ENCODE measurements at places on chromosomes 2 and 18.
A peak's percentile ranks its signal among the peaks of the same experiment; 100 is the strongest.

- no peak for DNase-seq
Observed at GRCh38 chr18:40921845-40922629, 1033.0 kb upstream of the PIK3C3 start.

- DNase-seq, result no peak
Observed at GRCh38 chr2:64655873-64656272, 2.2 kb upstream of the SERTAD2 start.

DNA sequence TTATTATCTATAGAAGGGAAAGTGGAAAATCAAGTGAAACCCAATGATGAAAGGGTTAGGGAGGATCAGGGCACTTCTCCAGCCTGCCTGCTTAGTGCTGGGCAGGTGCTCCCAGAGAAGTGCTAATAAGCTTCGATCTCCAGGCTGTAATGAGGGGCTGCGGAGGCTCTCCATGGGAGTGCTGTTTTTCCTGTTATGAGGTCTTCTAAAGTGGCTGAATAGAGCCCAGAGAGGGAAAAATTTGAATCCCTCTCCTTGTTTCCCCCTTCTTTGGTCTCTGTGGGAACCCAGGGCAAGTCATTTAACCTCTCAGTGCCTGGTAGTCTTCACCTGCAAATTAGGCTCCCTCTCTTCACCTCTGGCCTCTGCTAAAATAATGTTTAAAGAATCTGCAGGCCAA lies 351.7 kb upstream of the DCC start:
- no peak for DNase-seq

DNA sequence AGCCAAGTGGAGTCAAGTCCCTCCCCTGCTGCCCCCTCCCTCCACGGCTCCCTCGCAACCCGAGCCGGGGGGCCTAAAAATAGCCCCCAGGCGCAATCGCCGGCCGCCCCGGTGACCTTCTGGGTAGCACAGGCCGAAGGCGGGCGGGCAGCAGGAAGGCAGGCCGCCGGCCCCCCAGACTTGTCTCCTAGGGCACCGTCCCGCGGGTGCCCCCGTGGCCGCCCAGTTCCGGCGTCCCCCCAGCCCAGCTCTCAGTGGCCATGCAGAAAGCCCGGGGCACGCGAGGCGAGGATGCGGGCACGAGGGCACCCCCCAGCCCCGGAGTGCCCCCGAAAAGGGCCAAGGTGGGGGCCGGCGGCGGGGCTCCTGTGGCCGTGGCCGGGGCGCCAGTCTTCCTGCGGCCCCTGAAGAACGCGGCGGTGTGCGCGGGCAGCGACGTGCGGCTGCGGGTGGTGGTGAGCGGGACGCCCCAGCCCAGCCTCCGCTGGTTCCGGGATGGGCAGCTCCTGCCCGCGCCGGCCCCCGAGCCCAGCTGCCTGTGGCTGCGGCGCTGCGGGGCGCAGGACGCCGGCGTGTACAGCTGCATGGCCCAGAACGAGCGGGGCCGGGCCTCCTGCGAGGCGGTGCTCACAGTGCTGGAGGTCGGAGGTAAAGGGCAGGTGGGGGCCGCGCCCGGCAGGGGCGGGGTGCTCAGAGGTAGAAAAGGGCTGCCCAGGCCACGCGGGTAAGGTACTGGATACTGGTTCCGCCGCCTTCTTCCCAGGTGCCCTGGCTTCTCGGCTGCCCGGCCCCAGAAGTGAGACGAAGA lies at the start of gene SPEG:
Gene SPEG (plus strand): TSS at position 126 of the 808 bp plus-strand sequence. CDS start 135 bp downstream, at position 261.
- DNase-seq, result no peak

DNA sequence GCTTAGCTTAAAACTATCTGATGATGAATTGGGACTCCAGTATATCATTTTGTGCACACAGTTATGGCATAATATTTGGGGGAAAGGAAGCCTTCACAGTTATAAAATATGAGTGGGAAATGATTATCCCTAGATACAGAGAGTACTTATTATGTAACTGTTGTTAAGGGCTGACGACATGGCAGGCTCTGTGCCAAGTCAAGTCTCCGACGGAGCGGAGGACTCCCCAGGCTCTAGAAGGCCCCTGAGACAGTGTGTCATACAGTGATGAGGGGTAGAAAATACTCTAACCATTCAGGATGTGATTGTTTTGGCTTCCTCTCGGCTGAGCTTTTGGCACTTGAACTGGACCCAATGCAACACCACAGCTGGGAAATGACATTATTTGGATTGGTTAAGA lies 211.8 kb downstream of the SLC8A1 start:
- DNase-seq, result no peak

DNA sequence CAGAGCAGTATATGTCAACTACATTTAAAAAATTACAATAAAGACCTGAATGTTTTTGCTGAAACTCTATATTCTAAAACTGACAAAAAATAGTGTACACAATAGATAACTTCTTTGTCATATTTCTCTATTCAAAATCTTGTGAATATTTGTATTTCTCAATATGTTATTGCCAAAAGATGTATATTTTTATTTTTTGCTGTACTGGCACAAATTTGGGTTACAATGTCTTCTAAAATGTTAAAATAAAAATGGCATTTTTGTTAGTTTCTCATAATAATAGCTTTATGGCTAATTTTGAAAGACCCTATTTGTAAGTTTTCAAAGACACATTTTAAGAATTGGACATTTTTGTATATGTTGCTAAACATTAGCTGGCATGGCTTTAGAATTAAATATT lies 630 bp upstream of the ARHGEF33 start:
- DNase-seq, result no peak

DNA sequence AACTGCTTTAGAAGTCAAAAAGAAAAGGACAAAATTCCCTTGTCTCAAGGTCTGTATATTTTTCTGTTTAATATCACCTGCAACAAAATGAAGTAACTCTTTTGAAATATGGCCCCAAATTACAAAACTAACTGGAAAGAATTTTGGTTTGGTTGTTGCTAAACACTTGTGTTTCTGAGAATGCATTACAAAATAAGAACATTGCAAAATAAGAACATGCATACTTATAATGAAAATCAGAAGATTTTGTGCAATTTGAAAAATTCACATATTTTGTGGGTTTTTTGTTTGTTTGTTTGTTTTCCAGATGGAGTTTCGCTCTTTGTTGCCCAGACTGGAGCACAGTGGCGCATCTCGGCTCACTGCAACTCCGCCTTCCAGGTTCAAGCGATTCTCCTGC lies 21.8 kb downstream of the NDUFB3 start:
- DNase-seq, result no peak

GRCh38 chr2:235066490-235066889 lies 114.7 kb downstream of the SH3BP4 start:
- no peak for DNase-seq

DNA sequence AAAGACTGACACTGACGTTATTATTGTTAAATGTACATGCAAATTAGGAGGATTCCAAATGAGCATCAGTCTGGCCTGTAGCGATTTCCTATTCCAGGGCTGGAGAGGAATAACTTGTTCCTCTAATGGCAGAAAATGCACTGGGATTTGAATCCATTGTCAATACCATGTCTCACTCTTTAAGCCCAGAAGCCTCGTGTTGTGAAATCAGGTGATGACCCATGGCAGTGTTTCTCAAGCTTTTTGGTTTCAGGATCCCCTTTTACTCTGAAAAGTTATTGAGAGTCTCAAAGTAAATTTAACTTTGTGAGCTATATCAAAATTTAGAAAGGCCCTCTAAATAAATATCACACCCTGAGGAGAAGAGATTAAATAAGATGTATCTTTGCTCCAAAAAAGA lies 279.2 kb downstream of the GALR1 start:
- DNase-seq, result no peak

GRCh38 chr18:57627488-57627887 lies 5.9 kb upstream of the NARS1 start:
- no peak for DNase-seq

DNA sequence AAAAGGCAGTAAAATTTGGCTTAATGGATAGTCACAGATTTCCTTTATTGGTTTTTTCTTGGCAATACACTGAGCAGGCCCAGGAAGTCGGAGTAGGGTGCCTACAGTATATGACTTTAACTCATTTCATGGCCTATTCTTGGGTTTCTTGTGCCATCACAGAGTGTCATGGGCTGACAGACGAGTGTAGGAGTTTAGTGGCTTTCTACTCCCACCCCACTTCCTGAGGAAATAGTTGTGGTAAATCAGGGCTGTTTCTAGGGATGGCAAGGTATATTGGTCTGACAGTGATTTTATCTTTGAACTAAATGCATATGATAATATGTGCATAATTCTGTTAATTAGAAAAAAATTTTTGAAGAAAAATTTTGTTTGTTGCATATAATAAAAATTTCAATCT lies 100.1 kb downstream of the PLCL1 start:
- peak; percentile 29 for DNase-seq

DNA sequence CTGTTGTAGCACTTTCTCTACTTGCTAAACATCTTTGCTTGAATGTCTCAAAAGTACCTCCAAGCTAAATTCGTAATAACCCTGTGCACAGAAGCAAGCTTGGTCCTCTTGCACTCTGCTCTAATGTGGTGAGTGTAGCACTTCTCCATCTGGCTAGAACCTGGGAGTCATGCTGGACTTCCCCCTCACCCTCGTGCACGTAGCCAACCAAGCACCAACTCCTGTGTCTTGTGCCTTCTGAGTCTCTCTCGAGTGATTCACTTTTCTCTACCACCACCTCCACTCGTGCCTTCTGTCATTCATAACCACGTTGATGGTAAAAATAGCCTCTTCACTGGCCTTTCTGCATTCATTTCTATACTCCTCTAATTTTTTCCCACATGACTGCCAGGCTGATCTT lies 91.9 kb upstream of the KCNE4 start:
- DNase-seq, result no peak

DNA sequence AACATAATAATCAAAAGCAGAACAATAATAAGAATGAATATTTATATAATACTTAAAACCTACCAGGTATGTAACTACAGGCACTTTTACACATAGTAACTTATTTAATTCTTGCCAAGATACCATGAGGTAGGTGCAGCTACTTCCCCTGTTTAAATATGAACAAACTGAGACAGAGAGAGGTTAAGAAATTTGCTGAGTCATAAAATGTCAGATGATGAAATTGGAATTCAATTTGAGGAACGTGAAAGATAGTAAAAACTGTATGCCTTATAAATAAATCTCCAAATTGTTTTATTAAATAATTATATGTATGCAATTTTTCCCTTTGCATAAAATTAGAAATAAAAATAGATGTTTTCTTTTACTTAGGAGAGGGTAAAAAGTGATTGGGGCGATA lies 1103.3 kb upstream of the NRXN1 start:
- no peak for DNase-seq

DNA sequence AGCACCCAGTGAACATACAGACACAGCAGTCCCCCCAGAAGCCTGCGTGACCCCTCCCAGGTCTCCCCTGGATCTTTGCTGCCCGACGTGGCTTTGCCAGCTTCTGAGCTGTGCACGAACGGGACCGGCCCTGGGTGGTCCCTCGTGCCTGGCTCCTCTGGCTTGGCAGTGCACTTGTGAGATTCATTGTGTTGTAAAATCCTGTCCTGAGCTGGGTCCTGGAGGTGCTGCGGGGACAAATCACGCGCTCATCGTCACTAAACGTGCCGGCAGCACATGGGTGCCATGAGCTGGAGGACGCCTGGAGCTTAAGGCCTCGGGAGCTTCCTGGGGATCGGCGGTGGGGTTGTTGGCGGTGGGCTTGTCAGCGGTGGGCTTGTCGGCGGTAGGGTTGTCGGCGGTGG lies 104.9 kb downstream of the FAM210A start:
- no peak for DNase-seq

DNA sequence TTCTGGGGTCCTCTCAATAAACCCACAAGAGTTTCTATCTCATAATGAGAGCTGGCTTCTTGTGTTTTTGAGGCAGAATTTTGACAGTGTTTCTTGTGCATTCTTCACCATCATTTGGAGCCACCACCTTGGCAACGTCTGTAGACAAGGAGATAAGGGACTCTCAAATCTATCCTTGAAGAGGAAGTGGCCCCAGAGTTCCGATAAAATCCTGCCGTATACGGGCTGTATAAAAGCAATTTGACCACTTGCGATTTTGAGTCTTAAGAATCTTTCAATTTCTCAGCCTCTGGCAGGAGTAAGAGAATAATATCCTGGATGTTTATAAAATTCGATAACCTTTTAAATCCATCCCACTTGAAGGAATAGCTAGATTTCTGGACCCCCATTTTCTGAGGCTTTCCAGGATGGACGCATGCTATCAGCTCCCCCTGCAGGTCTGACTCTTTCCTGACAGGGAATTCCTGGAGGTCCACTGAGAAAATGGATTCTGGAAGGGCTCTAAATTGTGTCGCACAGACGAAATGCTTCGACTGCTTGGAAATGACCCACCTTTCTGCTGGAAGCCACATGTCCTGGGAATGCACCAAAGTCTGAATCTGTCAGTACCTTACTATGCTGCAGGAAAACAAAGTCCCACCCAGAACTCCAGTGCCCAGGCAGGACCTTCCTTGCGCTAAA lies 54.1 kb downstream of the E2F6 start:
- DNase-seq, result no peak

GRCh38 chr18:79203017-79203605 lies 133.9 kb downstream of the ATP9B start:
- DNase-seq, result peak; percentile 15

DNA sequence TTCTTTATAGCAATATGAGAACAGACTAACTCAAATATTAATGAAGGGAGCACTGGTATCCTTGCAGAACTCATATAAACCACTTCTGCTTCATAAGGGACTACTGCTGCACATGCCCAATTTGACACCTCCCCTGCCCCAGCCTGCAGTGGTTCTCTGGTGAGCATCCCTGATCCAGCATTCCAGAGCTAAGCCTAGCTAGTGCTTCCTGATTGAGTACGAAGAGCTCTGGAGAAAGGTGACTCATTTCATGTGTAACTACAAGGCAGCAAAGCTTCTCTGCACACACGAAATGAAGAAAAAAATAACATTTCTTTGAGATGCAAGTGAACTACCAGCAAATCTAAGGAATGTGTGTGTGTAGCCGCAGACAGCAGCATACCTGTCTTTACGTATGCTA lies 22.8 kb upstream of the ADNP2 start:
- DNase-seq, result no peak

GRCh38 chr2:148568597-148568996 lies 76.0 kb upstream of the EPC2 start:
- no peak for DNase-seq

GRCh38 chr18:36427831-36428230 lies 130.3 kb downstream of the FHOD3 start:
- no peak for DNase-seq

GRCh38 chr2:69149631-69150215 lies 136.7 kb downstream of the ANTXR1 start:
- DNase-seq, result no peak

GRCh38 chr18:48834413-48835031 lies 116.2 kb downstream of the SMAD7 start:
- DNase-seq, result peak; percentile 74

DNA sequence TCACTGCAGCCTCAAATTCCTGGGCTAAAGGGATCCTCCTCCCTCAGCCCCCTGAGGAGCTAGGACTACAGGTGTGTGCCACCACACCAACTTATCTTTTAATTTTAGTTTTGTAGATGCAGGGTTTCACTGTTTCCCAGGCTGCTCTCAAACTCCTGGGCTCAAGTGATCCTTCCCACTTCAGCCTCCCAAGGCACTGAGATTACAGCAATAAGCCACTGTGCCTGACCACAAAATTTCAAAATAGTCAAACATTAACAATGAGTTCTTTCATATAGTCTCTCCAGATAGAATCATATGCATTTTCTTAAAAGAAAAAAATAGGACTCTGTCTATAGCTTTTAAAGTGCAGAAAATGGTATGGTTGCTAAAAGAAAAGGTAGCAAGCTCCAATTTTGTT lies 24.9 kb upstream of the PID1 start:
- DNase-seq, result no peak

All from stimulated activated CD8-positive, alpha-beta memory T cell treated with anti-CD3 and anti-CD28 coated beads, Interleukin-15, amount 100 ng/mL, for 4 hours (primary cell).